ENCODE measurements at places on chromosomes 2 and 18. TPM values are rescaled to one million over a fixed set of nuclear protein-coding genes. Genes with fewer than 3 reads are reported as not detected.

Gene DHRS9
- 1.8 TPM for polyA plus RNA-seq

- no peak for DNase-seq
These were observed 175.6 kb upstream of the ZFP36L2 start for GRCh38 chr2:43402002-43402401.

DNA sequence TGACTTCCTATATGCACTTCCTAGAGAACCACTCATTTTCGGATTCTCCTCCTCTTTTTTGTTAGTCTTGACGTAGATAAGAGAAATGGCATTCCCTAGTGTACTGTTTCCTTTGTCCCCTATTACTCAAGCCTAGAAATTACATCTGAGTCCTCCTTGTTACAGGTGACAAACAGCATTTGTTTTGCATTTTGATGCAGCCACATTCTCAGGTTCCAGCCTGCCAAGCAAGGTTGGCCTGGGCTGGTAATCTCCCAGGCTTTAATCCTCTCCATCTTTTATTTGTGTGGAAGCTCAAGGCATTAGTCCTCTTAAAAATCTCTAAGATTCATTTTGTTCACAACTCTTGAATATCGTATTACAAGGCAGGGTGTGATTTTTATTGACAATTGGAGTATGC, 318.0 kb upstream of the NRP2 start:
- no peak for DNase-seq

Gene ARHGEF4
- polyA plus RNA-seq, result 0.22 TPM

Gene AGXT
- 0.58 TPM for polyA plus RNA-seq

GRCh38 chr2:84319581-84319980, 139.5 kb downstream of the SUCLG1 start:
- no peak for DNase-seq

- no peak for DNase-seq
These were observed 145.0 kb downstream of the PID1 start for GRCh38 chr2:229126066-229126465.

Gene CNOT11
- 29.5 TPM for polyA plus RNA-seq

DNA sequence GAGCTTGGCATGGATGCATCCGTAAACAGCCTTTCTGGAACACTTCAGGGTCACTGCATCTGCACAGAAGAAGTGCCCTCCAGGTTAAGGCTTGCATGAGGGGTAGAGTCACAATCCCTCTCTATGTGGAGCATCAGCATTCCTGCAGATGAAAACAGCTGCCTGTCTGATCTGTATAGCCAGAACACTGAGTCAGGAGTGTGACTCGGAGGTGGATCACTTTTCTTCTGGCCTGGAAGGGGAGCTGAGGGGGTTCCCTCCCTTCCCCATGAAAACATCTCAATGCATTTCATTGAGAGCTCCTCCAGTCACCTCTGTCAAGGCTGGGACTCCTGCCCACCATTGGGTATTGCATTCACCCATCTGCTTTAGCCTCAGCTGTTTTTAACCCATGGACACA, 72.5 kb upstream of the SERPINE2 start:
- no peak for DNase-seq

Gene CHRND
- not detected for polyA plus RNA-seq

Gene CCDC74B
- polyA plus RNA-seq, result not detected

DNA sequence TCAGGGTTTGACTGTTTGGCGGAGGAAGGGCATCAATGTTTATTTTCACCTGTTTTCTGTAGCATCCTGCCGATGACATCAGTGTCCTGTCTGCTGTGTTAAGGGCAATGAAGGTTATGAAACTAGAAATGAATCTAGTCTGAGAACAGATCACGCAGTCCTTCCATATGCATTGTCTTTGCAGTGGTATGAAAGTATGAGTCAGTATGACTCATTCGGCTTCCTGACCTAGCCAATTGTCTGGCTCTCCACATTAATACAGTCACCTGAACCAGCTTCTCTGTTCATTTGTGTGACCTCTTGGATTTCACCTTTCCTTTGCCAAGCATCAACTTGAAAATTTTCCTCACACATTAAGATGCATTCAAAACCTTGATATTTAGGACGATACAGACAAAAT, 353.8 kb downstream of the RND3 start:
- DNase-seq, result peak; percentile 84

DNA sequence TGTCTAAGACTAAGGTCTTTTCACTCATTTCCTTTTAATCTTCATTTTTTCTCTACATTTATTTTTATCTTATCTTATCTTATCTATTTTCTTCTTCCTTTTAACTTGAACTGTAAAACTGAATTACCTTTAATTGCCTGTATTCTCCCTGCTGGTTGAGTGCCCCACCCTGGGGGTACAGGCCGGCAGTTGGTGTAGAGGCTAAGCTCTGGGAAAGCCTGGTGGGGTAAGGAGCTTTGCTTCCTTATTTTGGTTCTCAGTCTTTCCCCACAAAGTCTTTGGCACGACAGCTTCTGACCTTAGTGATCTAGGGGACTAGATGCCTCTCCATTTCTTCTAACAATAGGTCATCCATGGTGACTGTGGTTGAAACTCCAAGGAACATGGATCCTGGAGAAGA, 26.8 kb upstream of the HAAO start:
- DNase-seq, result no peak

- no peak for DNase-seq
These were observed 130.9 kb upstream of the RND3 start for GRCh38 chr2:150618245-150618895.

Gene FAM110C
- polyA plus RNA-seq, result 14.1 TPM
